ENCODE measurements at places on chromosomes 5 and 9.

DNA sequence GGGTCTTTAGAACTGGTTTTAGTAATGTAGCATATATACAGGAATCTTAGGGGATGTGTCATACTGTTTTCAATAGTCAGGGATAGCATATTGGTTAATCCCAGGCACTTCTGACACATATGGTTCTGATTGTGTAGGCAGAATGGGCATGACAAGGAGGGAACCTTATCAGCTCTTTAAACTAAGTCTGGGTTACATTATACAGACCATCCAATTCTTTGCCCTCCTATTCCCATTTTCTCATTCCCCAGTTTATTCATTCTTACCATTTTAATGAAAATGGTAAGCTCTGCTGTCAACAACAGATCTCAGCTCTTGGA, 85.1 kb downstream of the NDUFAF2 start:
- no peak for DNase-seq

DNA sequence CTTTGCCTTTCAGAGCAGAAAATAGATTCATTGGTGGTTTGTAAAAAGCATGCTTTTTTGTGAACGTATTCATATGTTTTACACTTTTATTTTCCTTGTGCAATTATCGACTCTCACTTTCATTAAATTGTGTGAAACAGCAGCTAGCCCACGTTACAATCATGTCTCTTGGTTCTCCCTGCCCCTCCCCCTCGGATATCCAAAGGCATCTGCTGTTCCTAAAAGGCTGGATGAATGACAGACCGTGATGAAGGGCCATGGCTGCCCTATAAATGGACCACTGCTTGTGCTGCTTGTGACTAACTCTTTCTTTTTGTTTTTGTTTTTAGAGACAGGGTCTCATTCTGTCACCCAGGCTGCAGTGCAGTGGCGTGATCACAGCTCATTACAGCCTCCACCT, 17.0 kb upstream of the SEMA4D start:
- no peak for DNase-seq

DNA sequence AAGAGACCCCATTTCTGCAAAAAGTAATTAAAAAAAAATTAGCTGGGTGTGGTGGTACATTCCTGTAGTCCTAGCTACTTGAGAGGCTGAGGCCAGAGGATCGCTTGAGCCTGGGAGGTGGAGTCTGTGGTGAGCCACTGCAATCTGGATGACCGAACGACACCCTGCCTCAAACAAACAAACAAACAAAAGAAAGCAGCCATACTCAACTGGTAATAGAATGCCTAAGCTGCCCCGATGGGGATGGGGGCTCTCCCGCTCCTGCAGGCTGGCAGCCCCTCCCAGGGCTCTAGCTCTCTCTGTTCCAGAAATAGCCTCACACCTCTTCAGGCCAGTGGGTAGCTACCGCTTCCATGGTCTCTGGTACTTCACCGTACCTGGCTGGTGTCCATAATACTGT, 241.8 kb downstream of the FANCC start:
- no peak for DNase-seq

DNA sequence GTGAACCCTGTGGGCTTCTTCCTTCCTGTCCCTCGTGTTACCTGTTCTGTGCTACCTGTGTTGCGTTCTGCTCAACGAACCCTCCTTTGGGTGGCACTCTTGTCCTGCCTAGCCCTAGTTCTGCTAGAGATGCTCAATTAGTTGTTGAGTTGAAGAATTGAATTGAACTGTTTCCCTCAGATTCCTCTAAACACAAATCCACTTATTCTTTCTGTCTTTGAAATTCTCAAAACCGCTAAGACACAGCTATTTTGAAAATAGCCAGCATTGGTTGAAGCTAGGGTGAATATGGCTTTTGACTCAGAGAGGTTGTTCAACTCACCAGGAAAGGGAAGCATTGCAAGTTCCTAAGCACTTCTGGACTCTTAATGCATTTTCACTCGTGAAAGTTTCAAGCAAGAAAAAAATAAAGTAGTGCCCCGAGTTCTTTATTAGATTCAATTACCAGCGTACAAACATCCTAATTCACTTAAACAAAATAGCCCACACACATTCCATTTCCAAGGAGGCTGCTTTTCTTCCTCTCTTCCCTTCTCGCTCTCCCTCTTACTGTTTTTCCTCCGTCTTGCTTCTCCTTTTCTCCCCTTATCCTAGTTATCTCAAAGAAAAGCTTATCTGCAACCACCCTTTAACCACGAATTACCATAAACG, 642 bp upstream of the ITGA1 start:
- DNase-seq: peak; percentile 50

GRCh38 chr9:24487250-24487861, 58.3 kb downstream of the IZUMO3 start:
- DNase-seq: no peak

All from naive thymus-derived CD8-positive, alpha-beta T cell (primary cell).